Activated T-helper 1 cell treated with anti-CD3 and anti-CD28 coated beads, Interleukin-12 subunit alpha, Interleukin-12 subunit beta, Interleukin-2, Interleukin-4 antibody, amounts not matched to agents 30 ng/mL and 10 ng/mL and 1 ng/mL, durations not matched to agents 14 hours and 24 hours and 36 hours (primary cell): ENCODE measurements at places on chromosomes 6 and 20.

GRCh38 chr6:161918109-161918531 lies 644.3 kb upstream of the AGPAT4 start:
- DNase-seq: no peak

DNA sequence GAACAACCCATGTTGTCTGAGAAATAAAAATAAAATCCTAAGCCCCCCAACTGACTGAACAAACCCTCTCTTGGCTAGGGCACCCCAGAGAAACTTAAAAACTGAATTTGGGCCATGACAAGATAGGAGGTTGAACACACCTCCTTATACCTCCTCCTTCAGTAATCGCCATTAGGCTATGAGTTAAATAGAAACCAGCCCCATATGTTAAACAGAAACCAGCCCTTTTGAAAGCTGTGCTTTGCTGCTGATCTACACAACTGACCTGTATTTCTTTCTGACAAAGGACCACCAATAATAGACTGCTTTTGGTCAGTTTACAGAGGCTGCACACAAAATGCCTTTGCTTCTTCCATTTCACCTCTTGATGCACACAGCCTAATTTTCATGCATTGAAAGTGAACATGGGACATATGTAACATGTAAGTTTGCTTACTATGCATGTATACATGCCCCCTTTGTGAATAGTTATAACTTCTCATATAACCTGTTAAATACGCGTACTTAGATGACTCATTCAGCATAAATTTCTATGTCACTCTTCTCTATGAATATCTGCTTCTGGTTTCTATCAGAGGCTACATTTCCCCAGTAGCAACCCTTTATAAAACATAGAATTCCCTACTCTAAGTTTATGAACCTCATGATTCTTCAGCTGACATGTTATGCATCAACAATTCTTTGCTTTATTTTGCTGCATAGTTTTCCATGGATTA lies 462.9 kb downstream of the COL12A1 start:
- DNase-seq: no peak

DNA sequence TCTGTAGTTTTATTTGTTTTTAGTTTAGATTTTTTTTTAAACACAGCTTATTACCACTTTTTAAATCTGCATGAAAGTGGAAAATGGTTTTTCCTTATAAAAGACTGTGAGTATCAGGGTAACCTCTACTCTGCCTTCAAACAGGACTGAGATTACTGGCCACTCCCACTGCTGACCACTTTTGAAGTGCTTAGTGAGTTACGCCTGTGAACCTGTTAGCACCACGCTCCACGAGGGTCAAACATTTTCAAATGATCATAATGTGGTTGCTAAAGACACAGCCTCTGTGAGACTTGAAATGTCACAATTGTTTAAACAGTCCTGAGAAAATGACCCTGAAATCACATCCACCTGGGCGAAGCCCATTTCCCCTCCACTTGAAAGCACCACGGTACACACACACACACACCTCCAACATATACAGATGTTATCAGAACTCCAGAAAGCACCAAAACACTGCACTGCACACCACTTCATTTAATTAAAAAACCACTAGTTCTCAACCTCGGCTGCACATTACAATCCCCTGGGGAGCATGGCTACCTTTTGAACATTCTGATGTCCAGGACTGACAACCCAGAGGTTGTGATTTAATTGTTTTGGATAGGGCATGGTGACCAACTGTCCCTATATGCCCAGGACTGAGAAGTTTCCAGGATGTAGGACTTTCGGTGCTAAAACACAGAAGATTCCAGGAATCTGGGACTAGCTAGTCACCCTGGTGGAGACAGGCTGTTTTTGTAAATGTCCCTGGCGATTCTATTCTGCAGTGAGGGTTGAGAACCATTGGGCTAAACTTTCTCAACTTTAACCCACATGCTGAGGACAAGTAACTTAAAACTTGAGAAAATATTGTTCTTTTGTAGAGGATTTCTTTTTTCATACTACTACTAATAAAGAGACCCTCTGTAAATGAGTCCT lies 176.4 kb upstream of the MYLIP start:
- no peak for DNase-seq

- no peak for DNase-seq
Observed at GRCh38 chr6:40181367-40181766, 247.1 kb upstream of the MOCS1 start.

GRCh38 chr6:14517516-14518105 lies 400.0 kb downstream of the CD83 start:
- no peak for DNase-seq

GRCh38 chr6:6930223-6930880 lies 177.4 kb upstream of the RREB1 start:
- DNase-seq: no peak

DNA sequence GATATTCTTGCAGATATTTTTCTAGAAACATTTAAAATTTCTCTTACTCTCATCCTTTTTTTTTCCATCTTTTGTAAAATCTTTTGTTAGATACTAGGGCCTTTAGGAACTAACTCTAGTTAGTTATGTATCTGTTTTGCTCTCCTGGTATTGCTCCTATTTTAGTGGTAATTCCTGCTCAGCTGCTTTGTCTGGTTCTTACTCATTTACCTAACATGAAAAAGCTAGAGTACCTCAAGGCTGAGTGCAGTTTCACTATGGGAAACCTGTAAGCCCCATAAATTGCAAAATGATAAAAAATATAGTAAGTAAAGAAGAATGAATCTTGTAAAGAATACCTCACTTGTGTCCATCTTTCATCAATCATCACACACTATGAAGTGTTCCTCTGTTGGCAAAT lies 1602.0 kb downstream of the GRIK2 start:
- DNase-seq: no peak

- DNase-seq: no peak
Observed at GRCh38 chr6:3871515-3871914, 22.3 kb downstream of the FAM50B start.

- DNase-seq: no peak
Observed at GRCh38 chr6:120826253-120826652, 508.0 kb downstream of the TBC1D32 start.

GRCh38 chr6:36655085-36655724 lies 23.3 kb upstream of the CDKN1A start:
- DNase-seq: no peak

DNA sequence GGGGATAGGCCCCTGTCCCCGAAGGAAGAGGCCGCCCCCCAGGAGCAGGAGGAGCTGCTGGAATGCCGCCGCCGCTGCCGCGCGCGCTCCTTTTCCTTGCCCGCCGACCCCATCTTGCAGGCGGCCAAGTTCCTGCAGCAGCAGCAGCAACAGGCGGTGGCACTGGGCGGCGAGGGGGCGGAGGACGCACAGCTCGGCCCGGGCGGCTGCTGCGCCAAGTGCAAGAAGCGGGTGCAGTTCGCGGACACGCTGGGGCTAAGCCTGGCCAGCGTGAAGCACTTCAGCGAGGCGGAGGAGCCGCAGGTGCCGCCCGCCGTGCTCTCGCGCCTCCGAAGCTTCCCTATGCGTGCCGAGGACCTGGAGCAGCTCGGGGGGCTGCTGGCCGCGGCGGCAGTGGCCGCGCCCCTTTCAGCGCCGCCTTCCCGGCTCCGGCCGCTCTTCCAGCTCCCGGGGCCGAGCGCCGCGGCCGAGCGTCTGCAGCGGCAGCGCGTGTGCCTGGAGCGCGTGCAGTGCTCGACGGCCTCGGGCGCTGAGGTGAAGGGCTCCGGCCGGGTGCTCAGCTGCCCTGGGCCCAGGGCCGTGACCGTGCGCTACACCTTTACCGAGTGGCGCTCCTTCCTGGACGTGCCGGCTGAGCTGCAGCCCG lies 630 bp downstream of the PPP1R3G start:
- no peak for DNase-seq

DNA sequence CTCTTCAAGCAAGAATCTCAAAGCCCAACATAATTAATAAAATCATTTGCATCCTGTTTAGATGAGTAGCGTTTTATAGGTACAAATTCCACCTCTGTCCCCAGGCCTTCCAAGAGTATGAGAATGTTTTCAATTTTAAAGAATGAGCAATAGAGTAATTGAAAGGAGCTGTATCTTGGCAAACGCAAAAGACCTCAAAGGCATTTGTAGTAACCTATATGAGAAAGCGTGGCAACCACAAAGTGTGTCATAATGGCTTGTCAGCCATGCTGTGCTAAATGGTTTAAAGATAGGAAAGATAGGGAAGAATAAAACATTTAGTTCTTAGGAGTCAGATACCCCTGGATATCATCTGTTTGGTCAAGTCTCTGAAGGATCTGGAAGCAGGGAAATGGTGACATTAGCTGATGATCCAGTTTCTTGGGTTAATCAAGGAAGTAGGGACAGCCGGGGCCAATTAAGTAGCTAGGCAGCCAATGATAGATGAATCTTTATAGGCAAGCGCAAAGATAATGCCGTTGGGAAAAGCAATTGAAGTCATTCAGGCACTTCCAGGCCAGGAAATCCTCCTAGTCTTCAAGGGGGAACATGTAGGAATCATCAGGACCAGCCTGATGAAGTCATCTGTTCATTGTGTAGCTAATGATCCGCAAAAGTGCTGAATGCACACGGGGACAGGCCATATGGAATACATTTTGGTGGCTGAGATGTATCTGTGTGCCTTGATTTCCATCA lies 71.5 kb upstream of the ISM1 start:
- DNase-seq: no peak

DNA sequence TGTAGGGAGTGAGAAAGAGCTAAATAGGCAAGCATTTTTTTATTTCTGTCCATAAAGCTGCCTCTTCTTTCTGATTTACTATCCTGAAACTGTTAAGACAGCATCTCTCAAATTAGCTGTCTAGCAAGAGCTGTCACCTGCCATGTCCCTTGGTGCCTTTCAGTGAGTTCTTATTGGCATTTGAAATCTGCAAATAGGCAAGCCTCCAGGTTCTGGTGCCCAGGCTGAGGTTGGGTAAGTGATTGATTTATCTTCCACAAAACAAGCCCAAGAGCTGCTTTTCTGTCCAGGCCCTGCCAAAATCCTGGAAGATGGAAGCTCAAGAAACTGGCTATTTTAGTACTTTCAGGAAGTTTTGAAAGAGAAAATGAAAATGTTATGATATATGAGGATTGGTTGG lies 22.4 kb downstream of the MANEA start:
- DNase-seq: no peak

- DNase-seq: no peak
Observed at GRCh38 chr20:33038243-33038642, 6.8 kb downstream of the BPIFB6 start.

DNA sequence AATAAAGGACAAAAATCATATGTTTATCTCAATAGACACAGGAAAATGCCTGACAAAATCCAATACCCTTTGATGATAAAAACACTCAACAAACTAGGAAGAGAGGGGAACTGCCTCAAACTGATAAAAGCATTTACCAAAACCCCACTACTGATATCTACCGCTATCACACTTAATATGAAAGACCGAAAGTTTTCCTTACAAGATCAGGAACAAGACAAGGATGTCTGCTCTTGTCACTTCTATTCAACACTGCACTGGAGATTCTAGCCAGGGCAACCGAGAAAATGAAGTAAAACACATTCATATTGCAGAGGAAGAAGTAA lies 25.1 kb downstream of the GZF1 start:
- DNase-seq: no peak

DNA sequence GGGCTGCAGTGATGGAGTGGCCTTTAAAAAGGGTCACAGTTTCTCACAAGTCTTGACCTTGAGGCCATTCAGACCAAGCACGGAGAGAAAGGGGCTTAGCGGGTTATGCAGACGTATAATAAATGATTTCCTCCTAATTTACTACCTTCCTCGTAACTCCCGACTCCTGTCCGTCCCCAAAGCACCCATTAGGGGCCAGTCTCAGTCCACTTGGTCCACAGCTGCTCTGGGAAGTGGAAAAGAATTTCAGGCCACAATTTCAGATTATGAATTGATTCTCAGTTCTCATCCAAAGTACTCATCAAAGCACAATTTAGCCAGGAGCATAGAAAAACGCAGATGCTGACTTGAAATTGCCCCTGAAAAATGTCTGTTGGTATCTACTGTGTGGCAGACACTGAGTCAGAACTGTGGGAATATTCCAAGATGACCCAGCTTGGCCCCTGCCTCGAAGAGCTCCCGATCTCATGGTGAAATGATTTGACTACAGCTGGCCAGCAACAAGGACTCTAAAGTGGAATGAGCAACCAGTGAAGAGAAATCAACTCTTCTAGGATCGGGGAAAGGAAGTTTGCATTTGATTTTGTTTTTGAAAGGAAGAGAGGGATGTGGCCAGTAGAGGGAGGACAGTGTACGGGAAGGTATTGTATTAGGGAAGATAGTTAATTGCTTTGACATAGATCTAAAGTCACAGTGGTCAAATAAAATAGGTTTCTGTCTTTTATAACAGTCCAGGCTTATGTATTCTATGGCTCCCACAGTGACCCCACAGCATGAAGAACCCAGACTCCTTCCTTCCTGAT lies 15.2 kb upstream of the STK35 start:
- no peak for DNase-seq

DNA sequence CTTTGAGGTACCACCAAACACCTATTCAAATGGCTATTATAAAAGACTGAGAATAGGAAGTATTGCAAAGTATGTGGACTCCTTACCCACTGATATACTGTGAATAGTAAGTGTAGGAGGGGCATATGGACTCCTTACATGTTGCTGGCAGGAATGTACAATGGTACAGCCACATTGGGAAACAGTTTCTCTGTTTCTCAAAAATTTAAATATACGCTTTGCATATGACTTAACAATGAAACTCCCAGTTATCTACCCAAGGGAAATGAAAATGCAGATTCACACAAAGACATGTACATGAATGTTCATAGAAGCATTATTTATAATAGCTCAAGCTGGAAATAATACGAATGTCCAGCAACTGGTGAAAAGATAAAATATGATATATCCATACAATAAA lies 5.5 kb upstream of the ENPP1 start:
- DNase-seq: no peak

GRCh38 chr6:68777956-68778355 lies 142.9 kb downstream of the ADGRB3 start:
- DNase-seq: no peak

DNA sequence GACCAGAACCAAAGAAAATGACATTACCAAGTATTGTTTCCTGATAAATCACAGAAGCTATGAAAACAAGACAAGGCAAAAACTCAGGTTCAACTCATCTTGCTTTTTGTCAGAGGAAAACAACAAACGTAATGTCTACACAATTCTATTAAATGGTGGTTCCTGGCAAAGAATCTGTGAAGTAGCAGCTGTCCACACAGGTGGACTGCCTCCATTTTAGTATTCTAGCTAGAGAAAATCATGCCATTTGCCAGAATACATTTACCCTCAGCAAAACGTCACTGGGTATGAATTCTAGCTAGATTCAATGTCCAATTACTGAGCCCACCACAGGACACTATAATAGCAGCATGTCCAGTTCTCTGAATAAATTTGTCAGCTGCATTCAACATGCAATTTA lies 125.4 kb downstream of the ADGRB3 start:
- no peak for DNase-seq

GRCh38 chr6:69570106-69570505 lies 226.7 kb downstream of the LMBRD1 start:
- DNase-seq: no peak

GRCh38 chr6:148780918-148781436 lies 34.1 kb downstream of the UST start:
- DNase-seq: no peak

GRCh38 chr6:37696220-37696840 lies 1.4 kb downstream of the MDGA1 start:
- DNase-seq: peak; percentile 14
